Naive thymus-derived CD4-positive, alpha-beta T cell (primary cell): ENCODE measurements at places on chromosomes 12 and 14. TPM values are rescaled to one million over a fixed set of nuclear protein-coding genes. Genes with fewer than 3 reads are reported as not detected.

Gene SLC16A7
- 26.2 and 32.3 TPM in 2 replicates for total RNA-seq

DNA sequence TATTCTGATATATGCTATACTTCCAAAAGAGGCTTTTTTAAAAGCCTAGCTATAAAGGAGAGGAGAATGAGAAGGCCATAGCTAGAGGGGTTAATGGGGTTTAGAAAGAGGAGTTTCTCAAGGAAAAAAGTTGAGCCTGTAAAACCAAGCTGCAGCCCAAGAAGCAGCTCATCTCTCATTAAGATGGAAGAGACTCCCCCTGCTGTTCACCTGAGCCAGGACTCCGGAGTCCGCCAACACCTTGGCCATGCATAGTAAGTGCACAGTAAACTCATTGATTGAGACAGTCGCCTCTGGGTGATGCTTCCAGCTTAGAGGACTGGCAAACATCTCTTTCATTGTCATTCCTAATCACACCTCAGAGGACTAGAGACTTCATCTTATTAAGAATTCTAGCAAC is 46.2 kb downstream of the ANO2 start:
- DNase-seq: no peak

DNA sequence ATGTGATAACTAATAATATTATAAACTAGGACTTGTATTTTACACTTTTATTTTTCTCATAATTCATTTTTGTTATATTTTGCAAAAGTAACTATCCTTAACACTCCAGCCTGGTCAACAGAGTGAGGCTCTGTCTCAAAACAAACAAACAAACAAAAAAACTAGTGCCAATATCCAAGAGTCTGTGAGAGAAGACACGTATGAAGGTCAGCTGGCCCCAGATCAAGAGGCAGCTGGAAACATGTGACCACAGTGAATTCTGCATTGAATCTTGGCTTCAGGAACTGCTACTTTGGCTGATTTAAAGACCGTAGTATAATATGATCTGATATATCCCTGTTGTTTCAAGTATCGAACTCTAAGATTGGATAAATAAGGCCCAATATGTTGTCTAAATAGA is 47.0 kb downstream of the ESR2 start:
- DNase-seq: no peak

GRCh38 chr12:2934371-2934770 is 24.8 kb upstream of the TEAD4 start:
- DNase-seq: no peak

GRCh38 chr14:37325332-37325731 is 127.6 kb downstream of the MIPOL1 start:
- DNase-seq: no peak

DNA sequence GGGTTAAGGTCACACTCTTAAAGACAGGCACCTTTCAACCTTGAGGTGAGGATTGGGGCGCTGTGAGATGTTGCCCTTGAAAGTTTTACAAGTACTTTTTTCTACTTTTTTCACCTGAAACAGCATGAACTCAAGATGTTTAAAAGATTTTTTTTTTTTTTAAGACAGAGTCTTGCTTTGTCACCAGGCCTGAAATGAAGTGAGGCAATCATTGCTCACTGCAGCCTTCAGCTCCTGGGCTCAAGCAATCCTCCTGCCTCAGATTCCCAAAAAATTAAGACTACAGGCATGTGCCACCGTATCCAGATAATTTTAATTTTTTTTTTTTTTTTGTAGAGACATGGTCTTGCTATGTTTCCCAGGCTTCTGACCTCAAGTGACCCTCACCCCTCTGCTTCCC is 243.9 kb downstream of the DIO2 start:
- no peak for DNase-seq

GRCh38 chr14:67411820-67412421 is at the start of gene PLEK2:
TSS of gene PLEK2 (minus strand) at chr14:67412165. CDS start at chr14:67412059, 106 bp downstream.
- peak; percentile 69 for DNase-seq

DNA sequence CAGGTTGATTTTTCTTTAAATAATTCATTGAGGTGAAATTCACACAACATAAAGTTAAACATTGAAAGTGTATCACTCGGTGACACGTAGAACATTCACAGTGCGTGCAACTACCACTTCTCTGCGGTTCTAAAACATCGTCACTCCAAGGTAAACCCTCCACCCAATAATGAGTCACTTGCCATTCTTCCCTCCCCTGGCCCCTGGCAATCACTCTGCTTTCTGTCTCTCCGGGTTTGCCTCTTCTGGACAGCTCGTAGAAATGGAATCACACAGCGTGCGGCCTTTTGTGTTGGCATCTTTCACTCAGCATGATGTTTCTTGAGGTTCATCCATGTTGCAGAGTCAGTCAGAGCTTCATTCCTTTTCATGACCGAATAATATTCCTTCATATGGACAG is 18.9 kb downstream of the FZD10 start:
- DNase-seq: no peak
